ENCODE measurements at places on chromosomes 11 and 22.

DNA sequence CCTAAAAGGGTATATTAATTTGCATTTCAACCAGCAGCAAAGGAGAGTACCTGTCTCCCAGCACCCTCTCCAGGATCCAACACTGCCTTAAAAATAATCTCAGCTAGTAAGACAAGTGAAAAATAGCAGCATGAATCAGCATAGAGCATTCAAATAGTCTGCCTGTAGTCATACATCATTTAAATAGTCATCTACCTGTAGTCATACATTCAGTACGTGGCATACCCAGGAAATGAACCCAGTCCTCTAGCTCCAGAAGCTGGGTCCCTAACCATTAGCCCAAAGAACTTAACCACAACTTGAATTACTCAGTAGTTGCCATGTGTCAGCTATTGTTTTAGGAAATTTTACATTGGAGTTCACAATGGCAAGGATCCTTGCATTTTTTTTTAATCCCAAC, 9.3 kb downstream of the TENM4 start:
- DNase-seq: no peak

DNA sequence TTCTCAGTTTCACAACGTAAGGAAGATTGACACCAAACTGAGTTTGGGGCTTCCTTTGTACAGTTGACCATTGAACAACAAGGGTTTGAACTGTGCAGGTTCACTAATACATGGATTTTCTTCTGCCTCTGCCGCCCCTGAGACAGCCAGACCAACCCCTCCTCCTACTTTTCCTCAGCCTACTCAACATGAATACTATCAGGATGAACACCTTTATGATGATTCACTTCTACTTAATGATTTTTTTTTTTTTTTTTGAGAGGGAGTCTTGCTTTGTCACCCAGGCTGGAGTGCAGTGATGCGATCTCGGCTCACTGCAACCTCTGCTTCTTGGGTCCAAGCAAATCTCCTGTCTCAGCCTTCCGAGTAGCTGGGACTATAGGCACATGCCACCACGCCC, 14.6 kb downstream of the RBM4 start:
- DNase-seq: no peak

DNA sequence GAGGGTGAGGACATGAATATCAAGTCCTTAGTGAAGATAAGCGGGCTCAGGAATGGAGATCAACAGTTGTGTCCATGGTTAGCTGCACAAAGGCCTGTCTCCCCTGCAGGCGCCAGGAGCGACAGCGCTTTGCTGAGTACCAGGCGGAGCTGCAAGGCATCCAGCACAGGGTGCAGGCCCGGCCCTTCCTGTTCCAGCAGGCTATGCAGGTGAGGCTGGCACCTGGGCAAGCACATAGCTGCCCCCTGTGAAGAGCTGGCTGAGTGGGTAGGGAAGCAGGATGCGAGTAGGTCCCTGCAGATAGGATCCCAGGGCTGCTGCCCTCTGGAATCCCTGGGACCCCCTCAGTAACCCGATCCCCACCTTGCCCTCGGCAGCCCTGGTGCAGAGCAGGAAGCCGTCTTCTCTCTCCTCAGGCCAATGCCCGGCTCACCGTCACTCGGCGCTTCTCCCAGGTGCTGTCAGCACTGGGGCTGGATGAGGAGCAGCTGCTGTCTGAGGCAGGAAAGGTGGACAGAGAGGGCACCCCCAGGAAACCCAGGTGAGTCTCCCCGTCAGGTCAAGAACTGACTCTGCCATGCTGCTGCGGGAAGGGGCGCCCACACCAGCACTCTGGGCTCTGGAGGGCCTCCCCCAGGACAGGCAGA, 2.6 kb upstream of the SART1 start:
- DNase-seq: no peak

GRCh38 chr11:62905927-62906531, 15.1 kb downstream of the CHRM1 start:
- no peak for DNase-seq

DNA sequence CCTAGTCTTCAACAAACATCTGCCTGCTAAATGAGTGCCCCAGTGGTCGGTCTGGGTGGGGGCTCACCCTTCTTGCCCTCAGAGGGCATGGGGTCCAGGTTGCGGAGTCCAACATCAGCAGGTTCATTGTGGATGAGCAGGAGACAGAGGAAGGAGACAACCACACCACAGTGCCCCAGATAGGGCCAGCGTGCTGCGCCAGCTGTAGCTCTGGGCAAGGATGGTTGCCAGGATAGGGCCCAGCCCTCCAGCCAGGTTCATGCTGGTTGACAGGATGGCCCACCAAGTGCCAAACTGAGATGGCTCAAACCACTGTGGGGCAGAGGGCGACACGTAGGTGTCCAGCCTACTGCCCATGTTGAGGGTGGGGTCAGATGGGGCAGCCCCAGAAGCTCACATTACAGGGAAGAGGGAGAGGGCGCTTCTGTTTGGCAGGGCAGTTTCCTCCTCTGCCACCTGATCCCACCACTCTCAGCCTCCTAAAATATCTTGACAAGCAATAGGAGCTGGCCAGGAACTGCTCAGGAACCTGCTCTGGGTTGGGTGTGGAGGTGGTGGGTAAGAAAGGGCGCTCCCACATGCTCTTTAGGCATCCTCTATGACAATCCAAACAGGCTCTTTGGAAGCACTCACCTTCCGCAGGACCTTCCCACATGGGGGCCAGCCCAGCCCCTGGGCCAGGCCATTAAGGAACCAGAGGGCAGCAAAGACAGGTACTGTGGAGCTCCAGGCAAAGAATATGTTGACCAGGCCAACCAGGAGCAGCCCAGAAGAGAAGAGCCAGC, 2.9 kb downstream of the SLC37A4 start:
- DNase-seq: no peak

- DNase-seq: no peak
Measured at GRCh38 chr11:2400762-2401435, 349 bp downstream of the TSSC4 start.

DNA sequence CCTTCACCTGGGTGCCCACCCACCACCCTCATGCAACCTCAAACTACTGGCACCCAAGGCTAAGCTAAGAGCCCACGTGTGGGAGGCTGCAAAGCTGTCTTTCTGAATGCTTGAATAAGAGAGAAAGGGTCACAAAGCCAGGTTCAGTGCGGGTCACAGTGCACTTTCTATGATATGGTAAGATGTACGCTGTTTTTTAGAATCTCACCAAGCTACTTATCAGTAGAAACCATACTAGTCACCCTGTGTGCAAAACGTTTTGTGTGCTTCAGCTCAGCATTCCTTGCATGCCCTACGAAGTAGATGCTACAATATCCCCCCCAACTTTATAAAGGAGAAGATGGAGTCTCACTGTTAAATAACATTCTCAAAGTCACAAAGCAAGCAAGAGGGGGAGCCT, 14.9 kb downstream of the P2RX3 start:
- no peak for DNase-seq

- peak; percentile 11 for DNase-seq
Measured at GRCh38 chr11:61293867-61294716, 1.0 kb downstream of the VWCE start.

DNA sequence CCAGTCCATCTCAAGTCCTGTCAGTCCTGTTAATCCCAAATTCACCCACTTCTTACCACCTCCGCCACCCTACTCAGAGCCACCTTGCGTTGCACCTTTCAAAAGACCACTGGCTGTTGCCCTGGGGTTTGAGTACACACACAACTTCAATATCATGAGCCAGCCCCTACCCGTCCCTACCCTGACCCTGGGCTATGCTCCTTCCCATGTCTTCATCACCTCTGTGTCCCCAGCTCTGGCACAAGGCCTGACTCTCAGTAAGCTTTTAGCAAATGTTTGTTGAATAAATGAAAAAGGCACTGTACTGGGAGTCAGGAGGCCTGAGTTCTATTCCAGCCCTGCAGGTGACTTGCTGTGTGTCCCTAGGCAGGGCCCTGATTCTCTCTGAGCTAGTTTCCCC, 26.5 kb downstream of the OTOG start:
- no peak for DNase-seq

DNA sequence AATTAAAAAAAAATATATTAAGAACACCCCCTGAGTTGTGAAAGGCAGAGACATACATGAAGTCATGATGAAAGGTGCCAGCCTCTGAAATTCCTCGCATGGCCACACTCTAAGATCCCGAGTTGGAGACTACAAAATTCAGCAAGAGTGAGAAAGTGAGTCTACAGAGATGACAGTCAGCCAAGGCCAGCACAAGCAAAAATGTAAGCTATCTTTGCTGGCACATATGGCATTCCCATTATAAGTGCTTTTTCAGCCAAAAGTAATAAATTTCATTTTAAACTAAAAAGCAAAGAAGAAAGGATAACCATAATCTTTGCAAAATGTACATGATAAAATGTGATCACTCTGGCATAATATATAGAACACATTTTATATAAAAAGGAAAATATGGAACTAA, 40.6 kb downstream of the FANCF start:
- no peak for DNase-seq

DNA sequence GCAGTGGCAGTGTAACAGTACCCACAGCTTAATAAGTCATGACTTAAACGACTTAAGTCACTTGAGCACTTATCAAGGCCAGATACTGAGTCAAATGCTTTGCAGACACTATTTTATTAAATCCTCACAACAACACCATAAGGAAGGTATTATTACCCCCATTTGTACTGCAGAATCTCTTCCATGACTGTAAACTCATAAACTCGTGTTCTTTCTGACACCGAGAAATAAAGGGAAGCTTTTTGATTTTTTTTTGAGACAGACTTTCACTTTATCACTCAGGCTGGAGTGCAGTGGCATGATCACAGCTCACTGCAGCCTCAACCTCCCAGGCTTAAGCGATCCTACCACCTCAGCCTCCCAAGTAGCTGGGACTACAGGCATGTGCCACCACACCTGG, 103.8 kb downstream of the ABTB2 start:
- DNase-seq: no peak

DNA sequence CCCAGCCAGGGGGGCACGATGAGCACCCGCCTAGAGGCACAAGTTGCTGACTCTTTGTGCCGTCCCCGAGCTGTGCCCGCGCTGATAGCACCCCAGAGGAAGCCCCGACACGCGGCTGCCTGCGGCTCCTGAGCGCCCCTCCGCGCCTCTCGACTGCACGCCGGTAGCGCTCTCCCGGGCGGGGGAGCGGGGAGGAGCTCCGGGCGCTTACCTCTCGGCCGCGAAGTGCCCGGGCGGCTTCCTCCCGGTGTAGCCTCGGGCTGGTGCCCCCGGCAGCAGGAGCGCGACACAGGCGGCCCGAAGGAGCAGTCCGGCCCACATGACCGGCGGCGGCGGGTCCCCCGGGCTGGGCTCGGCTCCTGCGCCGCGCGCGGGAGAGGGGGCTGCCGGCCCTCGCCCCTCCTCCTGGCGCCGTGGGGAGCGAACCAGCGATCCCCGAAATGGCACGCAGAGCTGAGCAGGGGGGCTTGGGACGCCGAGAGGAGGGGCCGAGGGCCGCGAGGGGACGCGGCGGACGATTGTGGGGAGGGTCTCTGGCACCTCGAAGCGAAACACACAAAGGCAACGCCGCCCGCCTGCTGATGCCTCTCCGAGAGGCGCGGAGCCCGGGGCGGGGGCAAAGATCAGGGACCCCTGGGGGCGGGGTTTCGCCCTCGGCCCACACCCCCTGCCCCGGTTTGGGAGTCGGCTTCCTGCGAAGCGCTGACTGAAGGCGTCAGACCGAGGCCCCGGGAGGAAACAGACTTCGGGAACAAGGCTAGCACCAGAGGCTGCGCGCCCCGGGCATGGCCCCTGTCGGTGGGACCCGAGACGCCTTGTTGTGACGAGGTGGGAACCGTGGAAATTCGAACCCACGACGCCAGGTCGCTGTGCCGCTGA, at the start of gene VWCE:
Gene VWCE (minus strand): TSS at position 600 of the 879 bp plus-strand sequence. CDS start 279 bp downstream, at position 321.
- DNase-seq: peak; percentile 41

GRCh38 chr11:130177782-130178181, 18.2 kb downstream of the ST14 start:
- no peak for DNase-seq

DNA sequence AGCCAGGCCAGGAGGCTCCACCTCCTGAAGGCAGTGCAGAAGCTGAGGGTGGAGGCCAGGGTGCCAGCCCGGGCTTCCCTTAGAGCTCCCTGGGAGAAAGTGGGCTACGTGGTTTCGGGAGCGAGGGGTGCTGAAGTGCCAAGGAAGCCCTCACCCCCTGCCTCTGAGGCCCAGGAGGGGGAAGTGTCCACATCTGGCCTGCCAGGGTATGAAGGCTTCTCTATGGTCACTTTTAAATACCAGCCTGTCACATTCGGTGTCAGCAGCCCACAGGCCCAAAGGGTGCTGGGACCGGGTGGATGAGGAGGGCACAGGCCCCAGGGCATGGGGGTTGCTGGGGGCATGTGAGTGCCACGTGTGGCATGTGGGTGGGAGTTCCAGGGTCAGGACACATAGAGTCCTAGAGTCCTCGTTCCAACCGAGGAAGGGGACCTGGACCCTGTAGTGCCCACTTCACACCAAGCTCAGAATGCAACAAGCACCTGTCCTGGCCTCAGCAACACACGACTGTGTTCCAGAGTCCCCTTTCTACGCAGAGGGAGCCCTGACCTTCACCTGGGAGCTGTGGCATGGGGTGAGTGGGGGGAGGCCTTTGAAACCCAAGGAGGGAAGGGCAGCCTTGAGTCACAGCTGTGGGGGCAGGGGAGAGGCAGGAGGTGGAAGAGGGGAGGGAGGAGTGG, 1.7 kb downstream of the SHISA8 start:
- no peak for DNase-seq

DNA sequence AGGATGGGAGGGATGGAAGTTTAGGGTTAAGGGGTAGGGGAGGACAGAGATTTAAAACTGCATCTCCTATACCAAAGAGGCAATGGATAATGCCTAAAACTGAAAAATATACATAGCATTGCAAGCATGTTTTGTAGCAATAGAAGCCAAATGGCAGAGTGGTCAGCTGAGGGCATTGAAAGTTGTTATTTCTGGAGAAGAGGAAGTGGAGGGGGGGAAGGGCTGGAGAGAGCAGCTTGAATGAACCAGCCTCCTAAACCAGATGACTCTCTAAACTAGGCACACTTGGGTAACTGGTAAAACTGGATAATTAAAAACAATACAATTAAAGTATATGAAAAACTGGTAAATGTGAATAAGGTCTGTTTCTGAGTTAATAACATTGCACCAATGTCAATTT, 70.3 kb upstream of the TP53I11 start:
- no peak for DNase-seq

DNA sequence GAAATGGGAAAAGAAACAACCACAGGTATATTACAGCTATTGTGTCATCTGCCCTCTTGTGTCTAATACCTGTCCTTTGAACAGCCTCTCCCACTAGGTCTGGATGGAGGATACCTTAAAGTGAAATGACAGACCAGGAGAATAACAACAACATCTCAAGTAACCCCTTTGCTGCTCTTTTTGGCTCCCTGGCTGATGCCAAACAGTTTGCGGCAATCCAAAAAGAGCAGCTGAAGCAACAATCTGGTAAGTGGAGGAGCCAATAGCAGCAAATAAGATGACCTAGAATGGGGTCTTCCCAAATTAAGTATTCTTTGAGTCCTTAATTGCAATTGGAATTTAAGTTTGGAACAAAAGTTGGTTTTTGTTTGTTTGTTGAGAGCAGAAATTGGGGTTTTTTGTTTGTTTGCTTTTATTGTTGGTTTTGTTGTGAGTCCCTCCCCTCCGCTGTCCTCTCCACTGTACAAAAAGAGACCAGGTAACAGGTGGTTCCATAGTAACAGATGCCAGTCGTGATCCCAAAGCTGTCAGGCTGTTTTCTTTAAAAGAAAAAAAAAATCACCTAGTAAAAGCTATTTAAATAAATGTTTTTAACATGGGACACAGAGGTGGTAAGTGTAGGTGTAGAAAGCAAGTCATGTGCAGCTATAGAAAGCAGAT, 5.7 kb downstream of the UBE4A start:
- DNase-seq: no peak

- no peak for DNase-seq
Measured at GRCh38 chr22:22737590-22737989, 93.2 kb downstream of the GGTLC2 start.
